Brain (organoid and tissue), 16 donors: ENCODE measurements at places on chromosomes 4 and X. TPM values are rescaled to one million over a fixed set of nuclear protein-coding genes. Genes with fewer than 3 reads are reported as not detected.

The ESX1 gene
- not detected for polyA plus RNA-seq

The RHOXF1 gene
- polyA plus RNA-seq: not detected

The MORC4 gene
- 4.5 TPM for polyA plus RNA-seq

The PAGE2B gene
- polyA plus RNA-seq: not detected

The TSPAN7 gene
- polyA plus RNA-seq: 371 TPM
